ENCODE measurements at places on chromosomes 1 and 21.

DNA sequence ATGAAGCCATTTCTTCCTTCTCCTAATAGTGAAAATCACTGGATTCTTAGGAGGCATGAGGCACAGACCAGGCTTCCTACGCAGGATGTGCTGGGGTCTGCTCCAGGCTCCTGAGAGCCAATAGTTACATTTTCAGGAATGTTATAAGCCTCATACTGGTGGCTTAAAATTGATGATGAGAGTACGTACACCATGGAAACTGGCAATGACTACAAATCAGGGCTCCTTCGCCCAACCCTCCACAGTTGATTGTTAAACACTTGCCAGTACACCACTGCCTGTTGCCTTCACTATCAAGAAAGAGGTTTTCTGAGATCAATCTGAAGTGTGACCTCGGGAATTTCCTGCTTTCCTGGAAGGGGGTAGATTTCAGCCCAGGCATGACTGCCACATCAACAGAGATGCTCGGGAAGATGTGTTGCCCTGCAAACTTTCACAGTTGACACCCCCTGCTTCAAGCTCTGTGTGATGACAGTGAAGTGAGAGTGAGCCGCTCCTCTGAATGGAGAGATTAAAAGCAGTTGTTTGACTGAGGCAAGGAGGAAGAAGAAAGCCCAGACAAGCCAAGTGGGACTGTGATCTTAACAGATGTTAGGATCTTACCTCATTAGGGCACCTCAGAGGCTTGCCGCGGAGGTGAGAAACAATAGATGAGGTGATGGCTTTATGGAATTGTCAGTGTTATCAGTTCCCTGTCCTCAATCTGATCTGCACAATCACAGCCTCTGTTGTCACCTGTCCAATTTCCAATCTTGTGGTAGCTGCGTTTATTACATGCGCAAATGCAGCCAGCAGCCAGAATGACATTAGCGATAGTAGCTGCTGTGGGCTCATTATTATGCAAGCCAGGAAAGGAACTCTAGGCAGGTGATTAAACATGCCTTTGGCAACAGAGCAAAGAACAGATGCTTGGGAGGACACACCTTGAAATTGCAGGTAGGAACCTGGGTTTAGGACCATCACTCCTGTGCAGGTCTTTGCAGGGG lies 277.3 kb downstream of the KAZN start:
- DNase-seq: peak; percentile 41

- DNase-seq: no peak
These were observed 5.3 kb downstream of the SLAMF7 start for GRCh38 chr1:160744199-160744851.

- no peak for DNase-seq
These were observed 1071.2 kb downstream of the TTLL7 start for GRCh38 chr1:82927753-82928152.

DNA sequence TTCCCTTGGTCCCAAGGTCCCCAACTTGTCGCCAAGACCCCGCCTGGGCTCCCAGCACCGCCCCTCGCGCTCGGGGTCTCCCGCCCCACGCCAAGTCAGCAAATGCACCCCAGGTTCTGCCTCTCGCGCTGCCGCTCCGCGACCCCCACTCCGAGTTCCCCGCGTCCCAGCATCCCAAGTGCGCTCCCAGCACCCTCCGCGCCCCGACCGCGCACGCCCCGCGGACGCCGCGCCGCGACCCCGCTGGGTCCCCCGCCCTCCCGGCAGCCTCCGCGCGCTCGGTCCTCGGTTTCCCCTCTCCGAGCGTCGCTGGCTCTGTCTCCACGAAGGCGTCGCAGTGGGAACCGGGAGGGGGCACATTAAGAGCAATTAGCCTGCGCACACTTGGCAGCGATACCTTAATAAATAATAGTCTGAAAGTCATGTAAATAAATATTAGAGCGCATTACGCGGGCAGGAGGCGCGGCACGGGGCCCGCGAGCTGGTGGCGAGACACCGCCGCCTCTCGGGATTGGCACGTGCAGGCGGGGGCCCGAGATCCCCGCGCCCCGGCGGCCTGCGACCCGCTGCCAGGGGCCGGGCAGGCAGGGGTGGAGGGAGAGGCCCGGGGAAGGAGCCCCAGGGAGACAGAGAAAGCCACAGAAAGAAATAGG lies 75.9 kb downstream of the VWA5B1 start:
- DNase-seq: no peak

GRCh38 chr21:45534636-45535331 lies 7.5 kb downstream of the SLC19A1 start:
- peak; percentile 97 for DNase-seq

DNA sequence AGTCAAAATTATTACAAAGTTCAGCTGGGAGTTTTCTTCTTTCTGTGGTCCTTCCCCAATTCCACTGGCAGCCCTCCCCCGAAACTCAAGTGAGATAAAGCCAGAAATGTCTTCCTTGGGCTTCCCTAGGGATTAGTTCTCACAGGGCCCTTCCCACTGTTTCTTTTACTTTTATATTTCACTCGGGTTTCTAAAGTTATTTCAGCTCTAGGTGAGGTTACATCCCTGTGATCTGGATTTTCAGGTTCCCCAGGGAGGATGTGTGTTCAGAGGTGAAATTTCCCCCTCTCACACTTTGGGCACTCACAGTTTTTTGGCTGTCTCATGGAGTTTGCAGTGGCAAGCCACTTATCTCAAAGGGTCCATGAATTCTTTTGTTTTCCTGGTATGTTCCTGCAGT lies 77.3 kb downstream of the DRAM2 start:
- DNase-seq: no peak

Measured in lung (tissue), 17 donors.